NCI-H1417 (cell line): ENCODE measurements at places on chromosomes 7 and 10.
A peak's percentile ranks its signal among the peaks of the same experiment; 100 is the strongest.

DNA sequence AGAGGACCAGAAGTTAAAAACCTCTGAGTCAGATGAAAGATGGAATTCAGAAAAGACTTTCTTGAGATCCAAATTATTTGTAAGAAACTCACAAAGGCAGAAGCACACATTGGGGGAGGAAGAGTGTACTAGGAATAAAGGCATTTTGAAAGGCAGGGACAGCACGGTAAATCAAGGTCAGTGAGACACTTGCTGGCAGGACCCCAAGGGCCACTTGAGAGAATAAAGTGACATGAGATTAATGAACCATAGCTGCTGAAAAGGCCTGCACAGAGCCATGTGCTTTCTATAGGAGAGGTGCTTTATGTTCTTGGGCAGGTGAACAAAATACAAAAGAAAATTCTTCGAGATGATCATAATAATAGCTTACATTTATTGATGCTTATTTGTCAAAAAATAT lies 929.9 kb upstream of the MBL2 start:
- DNase-seq, result peak; percentile 17

DNA sequence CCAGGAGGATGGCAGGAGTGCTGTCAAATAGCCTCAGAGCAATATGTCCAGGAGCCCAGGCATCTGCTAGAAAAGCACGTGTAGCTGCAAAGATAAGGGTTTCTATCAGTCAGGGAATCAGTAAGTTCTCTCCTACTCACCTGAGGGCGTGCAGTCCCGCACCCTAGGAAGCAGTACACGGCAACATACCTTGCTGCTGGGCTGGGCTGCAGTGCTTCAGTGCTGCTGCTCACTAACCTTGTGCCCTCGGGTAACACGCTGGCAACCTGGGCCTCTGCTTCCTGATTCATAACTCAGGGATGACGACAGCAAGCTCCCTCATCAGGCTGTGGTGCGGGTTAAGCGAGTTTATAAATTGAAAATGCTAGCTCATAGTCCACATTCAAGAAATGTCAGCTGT lies 29.5 kb upstream of the CCNY start:
- no peak for DNase-seq

GRCh38 chr10:129605986-129606518 lies 139.0 kb downstream of the MGMT start:
- DNase-seq, result peak; percentile 76

DNA sequence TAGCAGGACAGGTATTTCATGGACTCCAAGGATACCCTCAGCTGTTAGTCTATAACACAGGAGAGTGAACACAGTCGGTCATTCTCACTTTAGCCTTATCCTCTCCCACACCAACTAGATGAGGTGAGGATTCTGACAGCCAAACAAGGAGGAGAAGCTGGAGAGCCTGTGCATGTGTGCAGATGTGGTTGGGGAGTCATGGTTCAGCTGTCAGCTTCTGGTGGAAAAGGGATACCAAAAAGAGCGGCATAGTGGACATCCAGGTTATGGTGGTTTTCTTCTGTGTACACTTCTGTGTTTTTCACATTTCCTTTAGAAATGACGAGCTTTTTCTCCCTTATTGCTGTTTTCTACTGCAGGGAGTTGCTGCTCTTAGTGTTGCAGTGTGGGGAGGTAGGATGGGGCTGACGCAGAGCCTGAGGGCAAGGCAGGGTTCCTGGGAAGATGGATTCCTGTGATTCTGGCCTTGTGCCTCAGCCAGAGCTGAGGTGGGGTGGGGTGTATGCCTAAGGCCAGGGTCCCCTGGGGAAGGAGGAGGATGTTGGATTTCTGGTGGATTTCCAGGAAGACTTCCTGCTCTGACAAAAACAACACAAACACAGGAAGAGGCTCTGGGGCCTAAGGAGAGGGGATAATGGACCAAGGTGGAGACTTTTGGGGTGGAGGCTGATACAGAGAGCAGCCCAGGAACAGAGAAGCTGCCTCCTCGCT lies 26.6 kb downstream of the PLAU start:
- no peak for DNase-seq

GRCh38 chr7:73698410-73698809 lies 15.0 kb downstream of the BUD23 start:
- no peak for DNase-seq

DNA sequence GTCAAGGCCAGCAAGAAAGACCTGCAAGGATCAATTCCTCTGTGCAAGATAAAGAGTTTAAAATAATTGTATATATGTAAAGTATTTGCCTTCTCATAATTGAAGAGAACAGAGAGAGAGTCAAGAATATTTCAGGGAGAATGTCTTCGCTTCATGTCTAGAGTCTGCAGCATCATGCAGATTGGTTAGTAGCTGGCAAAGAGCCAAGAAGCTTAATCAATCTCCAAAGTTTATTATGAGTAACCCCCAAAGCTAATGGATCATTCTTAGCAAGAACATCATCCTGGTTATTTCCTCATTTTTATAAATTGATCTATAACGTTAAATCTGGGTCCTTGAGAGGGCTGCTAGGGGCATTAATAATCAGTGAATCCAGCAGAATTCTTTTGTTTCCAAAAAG lies 38.9 kb upstream of the CTBP2 start:
- DNase-seq, result no peak

DNA sequence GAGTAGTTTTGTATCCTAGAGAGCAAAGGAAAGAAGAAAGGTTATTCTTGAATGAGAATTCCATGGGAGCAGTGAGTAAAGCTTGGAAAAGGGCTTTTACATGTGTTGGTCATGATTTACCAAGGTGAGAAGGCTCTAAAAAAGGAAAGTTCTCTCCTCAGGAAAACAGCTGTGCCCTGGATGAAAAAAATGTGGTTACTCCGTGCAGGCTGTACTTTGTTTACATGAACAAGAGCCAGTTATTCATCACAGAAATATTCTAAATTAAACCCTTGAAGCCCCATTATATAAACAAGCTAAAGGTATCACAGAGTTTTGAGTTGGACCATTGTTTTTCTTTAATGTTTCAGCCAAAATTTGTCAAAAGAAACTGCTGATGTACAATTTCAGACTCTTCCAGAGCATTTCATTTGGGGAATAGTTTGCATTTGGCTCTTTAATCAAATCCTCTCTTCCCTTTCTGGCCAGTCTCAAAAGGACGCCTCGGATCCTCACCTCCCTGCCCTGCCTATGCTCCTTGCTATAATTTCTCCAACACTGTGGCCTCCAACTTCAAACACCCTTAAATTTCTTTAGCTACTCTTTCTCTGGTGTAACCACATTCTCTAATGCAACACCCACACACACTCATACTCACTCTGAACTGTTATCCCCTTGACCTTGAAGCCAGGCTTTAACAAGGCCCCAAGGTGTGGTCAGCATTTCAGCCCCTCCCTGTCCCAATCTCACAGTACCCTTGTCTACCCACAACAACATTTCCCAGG lies 47.4 kb downstream of the AFAP1L2 start:
- no peak for DNase-seq

DNA sequence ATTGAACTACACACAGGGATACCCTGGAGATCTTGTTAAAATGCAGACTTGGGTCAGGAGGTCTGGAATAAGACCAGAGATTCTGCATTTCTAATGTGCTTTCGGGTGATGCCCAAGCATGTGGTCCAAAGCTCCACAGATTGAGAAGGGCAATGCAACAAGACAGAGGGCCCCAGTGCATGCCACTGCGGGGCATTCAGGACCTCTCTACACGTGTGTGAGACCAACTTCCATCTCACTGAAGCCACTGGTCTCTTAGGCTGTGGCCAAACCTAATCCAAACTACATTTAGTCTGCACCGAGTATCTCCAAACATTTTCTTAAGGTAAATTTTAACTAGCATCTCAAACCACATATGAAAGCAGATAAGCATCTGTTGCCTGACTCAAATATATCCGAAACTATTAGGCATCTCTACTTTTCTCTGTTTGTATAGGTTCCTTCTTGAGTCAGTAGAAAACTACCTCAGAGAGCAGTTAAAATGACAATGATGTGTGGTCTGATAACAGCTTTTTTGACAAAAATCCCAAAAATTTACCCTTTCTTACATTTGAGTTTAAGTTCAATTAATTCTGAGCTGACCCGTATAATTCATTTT lies 107.5 kb downstream of the ELMO1 start:
- no peak for DNase-seq

- DNase-seq, result no peak
Observed at GRCh38 chr10:21515361-21516241, 9.9 kb downstream of the SKIDA1 start.

- no peak for DNase-seq
Observed at GRCh38 chr7:103951311-103951710, 38.1 kb downstream of the RELN start.

DNA sequence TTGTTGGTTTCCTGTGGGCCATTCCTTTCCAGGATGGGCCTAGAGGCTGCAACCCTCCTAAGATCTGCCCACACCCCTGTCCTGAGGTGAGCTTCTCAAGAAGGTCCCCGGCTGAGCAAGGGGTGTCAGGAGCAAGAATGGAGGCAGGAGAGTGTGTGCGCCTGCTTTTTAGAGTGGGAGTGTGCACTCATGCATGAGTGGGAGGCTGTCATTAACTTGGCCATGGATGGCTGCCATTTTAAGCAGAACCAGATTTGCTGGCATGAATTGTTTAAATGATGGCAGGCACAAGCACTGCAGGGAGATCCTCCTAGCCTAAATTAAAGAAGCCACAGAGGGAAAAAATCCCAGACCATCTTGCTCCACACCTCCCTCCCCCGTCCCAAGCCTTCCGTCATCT lies 2.9 kb upstream of the SGPL1 start:
- peak; percentile 66 for DNase-seq

- no peak for DNase-seq
Observed at GRCh38 chr10:60490013-60490412, 100.3 kb upstream of the ANK3 start.

DNA sequence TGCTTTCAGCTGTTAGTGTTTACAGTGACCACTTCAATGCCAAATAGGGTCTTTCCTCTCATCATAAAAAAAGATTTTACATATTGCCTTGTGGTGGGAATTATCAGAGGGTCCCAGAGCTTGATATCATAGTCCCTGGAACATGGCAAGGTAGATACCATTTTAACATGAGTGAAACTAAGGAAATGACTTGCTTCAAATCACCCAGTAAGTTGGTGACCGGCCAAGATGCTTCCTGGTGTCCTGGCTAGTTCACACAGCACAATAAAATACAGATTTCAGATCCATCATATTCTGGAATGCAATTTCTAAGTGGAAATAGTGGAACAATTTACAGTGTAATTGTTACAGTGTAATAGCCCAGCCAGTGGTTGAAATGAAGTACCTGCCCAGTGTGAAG lies 36.6 kb downstream of the CNNM1 start:
- no peak for DNase-seq

DNA sequence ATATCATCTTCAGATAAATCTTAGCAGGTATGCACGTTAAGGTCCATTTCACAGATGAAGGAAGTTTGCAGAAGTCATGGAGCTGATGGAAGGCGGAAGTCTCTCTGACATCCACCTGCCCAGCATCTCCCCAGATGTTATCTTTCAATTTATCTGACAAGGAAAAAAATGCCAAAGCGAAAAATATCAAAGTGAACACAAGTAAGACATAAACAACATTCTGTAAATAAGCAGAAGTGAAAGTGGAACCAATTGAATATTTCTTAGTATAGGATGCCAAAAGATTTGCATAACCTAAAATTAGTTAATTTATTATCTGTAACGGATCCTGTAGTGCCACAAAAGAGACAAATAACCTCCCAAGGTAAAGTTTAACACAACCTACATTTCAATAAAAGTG lies 73.6 kb upstream of the NEBL start:
- DNase-seq, result no peak

GRCh38 chr7:17367502-17367901 lies 69.0 kb downstream of the AHR start:
- no peak for DNase-seq

GRCh38 chr10:19819419-19820033 lies 3.3 kb downstream of the PLXDC2 start:
- peak; percentile 1 for DNase-seq

DNA sequence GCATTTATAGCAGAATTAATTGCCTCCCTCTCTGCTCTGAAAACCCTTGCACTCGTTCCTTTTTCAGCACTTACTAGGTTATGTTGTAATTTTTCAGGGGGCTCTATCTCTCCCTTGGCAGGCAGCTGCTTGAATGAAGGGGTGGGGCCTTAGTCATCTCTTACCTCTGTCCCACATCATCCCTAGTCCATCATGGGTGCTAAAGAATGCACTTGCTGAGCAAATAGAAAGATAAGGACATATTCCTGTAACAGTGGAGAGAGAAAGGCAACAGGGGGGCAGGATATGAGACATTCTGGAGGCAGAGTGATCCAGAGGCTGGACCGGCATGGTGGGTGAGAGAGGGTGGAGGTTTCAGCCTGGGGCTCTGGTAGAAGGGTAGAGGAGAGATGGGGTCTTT lies 60.0 kb downstream of the MINDY4 start:
- no peak for DNase-seq

DNA sequence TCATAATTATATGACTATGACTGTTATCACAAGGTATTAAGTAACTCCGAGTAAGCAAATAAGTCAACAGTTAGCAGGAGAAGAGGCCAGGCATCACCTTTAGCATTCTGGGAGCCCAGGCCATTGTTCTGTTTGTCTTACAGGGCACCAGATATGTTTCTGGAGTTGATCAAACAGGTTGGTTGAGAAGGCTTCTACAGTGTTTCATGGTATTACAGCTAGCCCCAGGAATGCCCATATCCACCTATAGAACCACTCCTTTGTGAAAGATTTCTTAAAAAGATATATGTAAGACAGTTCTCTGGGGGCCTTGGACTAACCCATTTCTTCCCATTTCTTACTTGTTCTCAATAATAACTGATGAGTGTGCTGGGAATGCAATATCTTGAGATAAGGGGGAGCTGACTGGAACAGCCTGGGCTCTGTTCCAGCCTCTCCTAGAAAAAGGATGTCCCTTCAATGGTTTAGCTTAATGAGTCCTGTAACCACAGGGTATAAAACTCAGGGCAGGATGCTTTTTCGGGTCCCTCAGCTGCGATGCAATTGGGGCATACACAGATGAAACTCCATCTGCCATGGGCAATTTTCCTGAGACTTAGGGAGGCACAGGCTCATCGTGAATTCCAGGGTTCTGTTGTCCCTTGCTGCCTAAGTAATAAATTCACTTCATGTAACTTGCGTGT lies 286.4 kb downstream of the BAMBI start:
- DNase-seq, result peak; percentile 0

GRCh38 chr10:77359287-77359691 lies 278.3 kb downstream of the KCNMA1 start:
- DNase-seq, result no peak

GRCh38 chr10:119116326-119116951 lies 12.5 kb downstream of the DENND10 start:
- DNase-seq, result no peak
